ENCODE measurements at places on chromosomes 2 and 18. TPM values are rescaled to one million over a fixed set of nuclear protein-coding genes. Genes with fewer than 3 reads are reported as not detected.

SERPINB13 gene
- polyA plus RNA-seq, result 4.2 TPM

DSG2 gene
- 107 TPM for polyA plus RNA-seq

TUBA3E gene
- not detected for polyA plus RNA-seq

FAM161A gene
- polyA plus RNA-seq, result 0.46 TPM

PAIP2B gene
- polyA plus RNA-seq, result 0.61 TPM

SERPINB11 gene
- not detected for polyA plus RNA-seq

RSAD2 gene
- 0.02 TPM for polyA plus RNA-seq

CYBRD1 gene
- polyA plus RNA-seq, result 12.7 TPM

ARHGEF4 gene
- 23.1 TPM for polyA plus RNA-seq

REEP1 gene
- polyA plus RNA-seq, result 0.09 TPM

UPP2 gene
- not detected for polyA plus RNA-seq

SCYGR4 gene
- not detected for polyA plus RNA-seq

KRTCAP3 gene
- polyA plus RNA-seq, result 4.5 TPM

ANKRD30B gene
- polyA plus RNA-seq, result not detected

PKDCC gene
- not detected for polyA plus RNA-seq

ST8SIA5 gene
- polyA plus RNA-seq, result 0.01 TPM

NT5DC4 gene
- polyA plus RNA-seq, result 0.07 TPM

C2orf72 gene
- polyA plus RNA-seq, result 0.49 TPM

FRZB gene
- not detected for polyA plus RNA-seq

TSPYL6 gene
- polyA plus RNA-seq, result not detected

Data from mammary epithelial cell (primary cell).